ENCODE measurements at places on chromosomes 11 and 22. TPM values are rescaled to one million over a fixed set of nuclear protein-coding genes. Genes with fewer than 3 reads are reported as not detected.
A peak's percentile ranks its signal among the peaks of the same experiment; 100 is the strongest.

GRCh38 chr11:61361237-61361740, 393 bp downstream of the CYB561A3 start:
- DNase-seq, result no peak
- H3K4me3 ChIP-seq, result peak overlapping the region; percentile 95
- peak overlapping the region; percentile 97 for H3K27ac ChIP-seq
- no peaks in the 10 kb centered on the region for H3K27me3 ChIP-seq
- H3K4me1 ChIP-seq, result peaks cover 55% of the 10 kb centered on the region

GRCh38 chr11:134751766-134752165, 339.7 kb upstream of the B3GAT1 start:
- DNase-seq, result no peak
- no peaks in the 10 kb centered on the region for H3K4me1 ChIP-seq
- H3K27me3 ChIP-seq, result peaks cover 5% of the 10 kb centered on the region
- no peak overlapping the region for H3K27ac ChIP-seq
- H3K36me3 ChIP-seq, result no peaks in the 10 kb centered on the region

The APOBEC3H gene
- total RNA-seq, result 24.4 TPM

- peak overlapping the region; percentile 74 for H3K27ac ChIP-seq
- H3K4me1 ChIP-seq, result peaks cover 58% of the 10 kb centered on the region
- no peaks in the 10 kb centered on the region for H3K27me3 ChIP-seq
- H3K4me3 ChIP-seq, result no peak overlapping the region
- no peaks in the 10 kb centered on the region for H3K36me3 ChIP-seq
Measured at GRCh38 chr22:41308054-41308453, 6.7 kb downstream of the ZC3H7B start.

- peaks cover 10% of the 10 kb centered on the region for H3K4me1 ChIP-seq
- H3K27me3 ChIP-seq, result peaks cover 6% of the 10 kb centered on the region
- H3K36me3 ChIP-seq, result no peaks in the 10 kb centered on the region
- no peak overlapping the region for H3K4me3 ChIP-seq
- no peak overlapping the region for H3K27ac ChIP-seq
Measured at GRCh38 chr11:69683764-69684333, 8.7 kb upstream of the LTO1 start.

The FZD4 gene
- total RNA-seq, result 0.56 TPM

GRCh38 chr11:25483915-25484635, 847.9 kb upstream of the ANO3 start:
- no peak overlapping the region for H3K4me3 ChIP-seq
- no peak overlapping the region for H3K27ac ChIP-seq
- no peaks in the 10 kb centered on the region for H3K4me1 ChIP-seq
- no peak for DNase-seq

DNA sequence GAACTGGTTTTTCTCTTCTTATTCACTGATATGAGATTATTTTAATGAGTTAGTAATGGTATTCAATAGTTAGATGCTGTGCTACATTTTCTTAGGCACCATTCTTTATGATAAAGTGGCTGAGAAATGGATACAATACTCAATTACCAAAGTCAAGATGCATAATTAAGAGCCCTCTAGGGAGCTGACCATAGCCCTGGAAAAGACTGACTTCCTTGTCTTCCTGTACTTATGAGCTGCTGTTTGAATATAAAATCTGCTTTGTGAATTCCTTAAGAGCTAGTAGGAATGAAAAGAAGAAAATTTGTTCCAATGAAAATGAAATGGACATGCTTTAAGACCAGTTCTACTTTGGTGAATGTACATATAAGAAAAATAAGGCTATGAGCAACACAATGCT, 452.3 kb downstream of the KCNA4 start:
- no peaks in the 10 kb centered on the region for H3K4me1 ChIP-seq
- no peak for DNase-seq
- no peak overlapping the region for H3K27ac ChIP-seq
- H3K4me3 ChIP-seq, result no peak overlapping the region
- H3K36me3 ChIP-seq, result no peaks in the 10 kb centered on the region

The BRSK2 gene
- total RNA-seq, result 0.84 TPM

The RANGAP1 gene
- total RNA-seq, result 162 TPM

- H3K4me1 ChIP-seq, result peaks cover 27% of the 10 kb centered on the region
- no peaks in the 10 kb centered on the region for H3K27me3 ChIP-seq
- no peak overlapping the region for H3K4me3 ChIP-seq
- H3K36me3 ChIP-seq, result peaks cover 15% of the 10 kb centered on the region
Measured at GRCh38 chr11:65125197-65126056, 3.3 kb downstream of the MRPL49 start.

- peaks cover 8% of the 10 kb centered on the region for H3K4me1 ChIP-seq
- no peak overlapping the region for H3K27ac ChIP-seq
- no peaks in the 10 kb centered on the region for H3K36me3 ChIP-seq
- H3K4me3 ChIP-seq, result peak overlapping the region; percentile 43
Measured at GRCh38 chr22:50260801-50261614, 475 bp downstream of the MAPK12 start.

GRCh38 chr11:31127290-31127689, 242.2 kb downstream of the DCDC1 start:
- H3K4me1 ChIP-seq, result no peaks in the 10 kb centered on the region
- no peaks in the 10 kb centered on the region for H3K36me3 ChIP-seq

DNA sequence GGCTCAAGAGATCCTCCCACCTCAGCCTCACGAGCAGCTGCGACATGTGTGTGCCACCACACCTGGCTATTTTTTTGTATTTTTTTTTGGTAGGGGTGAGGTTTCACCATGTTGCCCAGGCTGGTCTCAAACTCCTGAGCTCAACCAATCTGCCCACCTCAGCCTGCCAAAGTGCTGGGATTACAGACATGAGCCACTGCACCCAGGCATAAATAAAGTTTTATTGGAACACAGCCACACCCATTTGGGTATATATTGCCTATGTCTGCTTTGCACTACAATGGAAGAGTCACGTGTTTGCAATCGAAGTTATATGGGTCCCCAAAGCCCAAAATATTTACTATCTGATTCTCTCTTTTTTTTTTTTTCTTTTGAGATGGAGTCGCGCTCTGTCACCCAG, 1.8 kb upstream of the MS4A15 start:
- peaks cover 32% of the 10 kb centered on the region for H3K27me3 ChIP-seq
- no peak overlapping the region for H3K4me3 ChIP-seq
- H3K4me1 ChIP-seq, result no peaks in the 10 kb centered on the region
- no peak overlapping the region for H3K27ac ChIP-seq

- H3K4me3 ChIP-seq, result peak overlapping the region; percentile 88
- no peak overlapping the region for H3K27ac ChIP-seq
- H3K36me3 ChIP-seq, result no peaks in the 10 kb centered on the region
- peak; percentile 51 for DNase-seq
Measured at GRCh38 chr22:32202539-32203180, 2.2 kb downstream of the RFPL2 start.

- H3K36me3 ChIP-seq, result no peaks in the 10 kb centered on the region
- peaks cover 2% of the 10 kb centered on the region for H3K27me3 ChIP-seq
- H3K4me1 ChIP-seq, result no peaks in the 10 kb centered on the region
- DNase-seq, result no peak
- no peak overlapping the region for H3K4me3 ChIP-seq
- H3K27ac ChIP-seq, result no peak overlapping the region
Measured at GRCh38 chr22:25827415-25827814, 85.4 kb downstream of the MYO18B start.
